Muscle of back (tissue), 13 donors: ENCODE measurements at places on chromosomes 2 and 18. TPM values are rescaled to one million over a fixed set of nuclear protein-coding genes. Genes with fewer than 3 reads are reported as not detected.
A peak's percentile ranks its signal among the peaks of the same experiment; 100 is the strongest.

DNA sequence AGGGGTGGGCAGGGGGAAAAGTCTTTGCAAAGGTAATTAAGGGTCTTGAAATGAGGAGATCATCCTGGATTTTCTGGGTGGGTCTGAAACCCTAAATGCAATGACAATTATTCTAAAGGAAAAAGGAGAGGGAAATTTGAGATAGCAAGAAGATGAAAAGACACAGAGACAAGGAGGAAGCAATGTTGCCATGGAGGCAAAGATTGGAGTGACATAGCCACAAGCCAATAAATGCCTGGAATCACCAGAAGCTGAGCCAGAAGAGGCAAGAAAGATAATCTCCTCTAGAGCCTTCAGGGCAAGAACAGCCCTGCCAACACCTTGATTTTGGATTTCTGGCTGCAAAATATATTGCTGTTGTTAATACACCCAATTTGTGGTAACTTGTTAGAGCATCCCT is 1246.3 kb upstream of the PIK3C3 start:
- no peak for DNase-seq

DNA sequence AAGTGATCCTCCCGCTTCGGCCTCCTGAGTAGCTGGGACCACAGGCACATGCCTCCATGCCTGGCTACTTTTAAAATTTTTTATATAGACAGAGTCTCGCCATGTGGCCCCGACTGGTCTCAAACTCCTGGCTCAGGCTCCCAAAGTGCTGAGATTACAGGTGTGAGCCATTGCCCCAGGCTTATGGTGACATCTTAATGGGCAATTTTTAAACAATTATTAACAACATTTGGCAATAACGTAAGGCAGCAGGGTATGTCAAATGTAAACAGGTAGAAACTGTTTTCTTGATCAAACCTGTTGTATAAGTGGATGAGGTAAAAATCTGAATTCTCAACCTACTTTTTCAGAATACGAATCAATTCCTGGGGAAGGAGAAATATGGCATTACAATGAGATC is 11.0 kb downstream of the FECH start:
- no peak for DNase-seq

DNA sequence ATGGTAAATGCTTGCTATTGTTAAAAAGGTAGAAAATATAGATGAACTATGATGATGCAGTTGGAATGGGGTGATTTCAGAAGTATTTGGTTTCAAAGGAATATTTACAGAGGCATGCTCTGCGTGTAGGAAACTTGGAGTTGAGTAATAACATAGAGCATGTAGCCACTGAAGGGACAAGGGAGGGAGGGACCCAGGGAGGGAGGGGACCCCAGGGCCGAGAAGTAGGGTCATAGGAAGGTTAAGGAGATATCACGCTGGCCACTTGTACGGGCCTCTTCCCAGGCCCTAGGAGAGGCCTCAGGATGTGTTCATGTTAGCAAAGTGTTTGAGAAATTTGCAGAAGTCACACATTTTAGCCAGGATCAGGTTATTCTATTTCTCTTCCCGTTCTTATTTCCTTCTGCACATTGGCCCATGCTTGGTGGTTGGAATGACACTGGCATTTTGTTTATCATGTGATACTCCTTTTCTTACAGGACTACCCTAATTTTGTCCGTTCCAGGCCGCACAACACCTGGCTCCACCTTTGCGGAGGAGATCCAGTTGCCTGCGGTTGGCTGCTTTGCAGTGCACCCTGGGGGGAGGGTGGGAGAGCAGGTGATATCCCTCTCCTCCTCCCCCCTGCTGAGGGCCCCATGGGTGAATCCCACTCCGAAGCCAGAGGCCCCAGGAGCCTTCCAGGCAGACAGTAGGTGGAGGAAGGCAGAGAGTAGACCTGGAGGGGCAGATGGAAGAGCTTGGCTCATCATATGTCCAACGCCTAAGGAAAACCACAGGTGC is 16.9 kb upstream of the ACKR3 start:
- DNase-seq: peak; percentile 19

DNA sequence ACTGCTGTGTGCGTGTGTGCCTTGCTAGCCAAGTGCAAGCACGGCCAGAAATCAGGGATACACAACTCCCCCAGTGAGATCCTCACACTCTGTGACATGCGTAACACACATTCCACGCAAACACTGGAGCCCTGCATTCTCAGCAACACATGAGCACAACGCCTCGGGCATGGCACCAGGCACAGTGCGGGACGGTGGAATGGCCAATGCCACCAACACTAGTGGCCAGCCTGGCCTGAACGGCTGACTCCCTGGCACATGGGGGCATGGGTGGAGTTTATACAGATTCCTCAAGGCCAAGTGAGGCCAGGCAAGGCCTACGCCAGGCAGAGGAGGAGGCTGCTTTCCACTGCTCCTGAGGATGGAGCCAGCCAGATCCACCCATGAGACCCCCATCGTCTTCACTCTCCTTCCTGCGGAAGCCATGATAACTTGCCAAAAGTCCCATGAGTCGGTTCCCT is 56.2 kb downstream of the ANKMY1 start:
- DNase-seq: no peak

DNA sequence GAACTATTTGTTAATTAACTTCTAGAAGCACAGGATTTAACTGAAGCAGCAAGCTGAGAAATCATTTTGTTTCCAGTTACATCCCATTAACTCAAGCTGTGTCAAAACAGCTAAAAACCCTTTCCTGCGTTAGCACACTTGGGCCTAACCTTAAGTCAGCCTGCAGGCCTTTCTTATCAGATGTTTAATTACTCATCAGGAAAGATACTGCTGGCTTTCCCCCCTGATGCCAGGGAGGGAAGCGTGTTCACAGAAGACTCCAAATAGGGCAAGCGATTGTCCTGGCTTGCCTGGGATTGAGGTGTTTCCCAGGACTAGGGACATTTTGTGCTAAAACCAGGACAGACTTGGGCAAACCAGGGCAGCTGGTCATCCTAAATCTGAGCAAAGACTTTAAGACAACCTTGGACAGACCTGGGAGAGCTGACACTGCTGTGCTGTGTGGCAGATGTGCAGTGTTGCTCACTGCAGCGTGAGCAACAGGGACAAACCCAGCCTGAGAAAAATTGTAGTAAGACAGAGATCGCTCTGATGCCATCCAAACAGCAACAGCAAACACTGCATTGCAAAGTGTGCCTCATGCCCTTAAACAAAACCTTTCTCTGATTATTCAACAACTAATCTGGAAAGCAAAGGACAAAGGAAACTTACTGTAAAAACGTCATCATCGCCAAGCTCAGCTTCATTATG is 100.9 kb downstream of the SPRED2 start:
- no peak for DNase-seq

DNA sequence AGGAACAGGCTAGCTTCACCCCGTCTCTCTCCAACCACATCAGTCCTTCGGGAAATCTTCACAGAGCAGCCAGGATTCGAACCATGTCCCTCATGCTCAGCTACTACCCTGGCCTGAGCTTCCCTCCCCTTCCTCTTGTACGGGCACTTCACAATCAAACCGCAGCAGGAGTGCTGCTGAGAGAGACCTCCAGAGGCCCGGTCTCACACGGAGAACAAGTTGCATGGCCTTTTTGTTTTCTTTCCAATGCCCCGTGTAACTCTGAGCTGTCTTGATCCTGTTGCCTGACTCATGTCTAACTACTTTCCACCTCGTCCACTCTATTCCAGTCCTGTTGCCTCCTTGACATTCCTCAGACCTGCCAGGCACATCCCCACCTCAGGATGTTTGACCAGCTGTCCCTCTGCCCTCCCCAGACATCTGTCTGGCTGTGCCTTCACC is 25.4 kb downstream of the FBLN7 start:
- DNase-seq: no peak

- DNase-seq: peak; percentile 65
These were observed 132.5 kb upstream of the EPAS1 start for GRCh38 chr2:46164529-46165301.

DNA sequence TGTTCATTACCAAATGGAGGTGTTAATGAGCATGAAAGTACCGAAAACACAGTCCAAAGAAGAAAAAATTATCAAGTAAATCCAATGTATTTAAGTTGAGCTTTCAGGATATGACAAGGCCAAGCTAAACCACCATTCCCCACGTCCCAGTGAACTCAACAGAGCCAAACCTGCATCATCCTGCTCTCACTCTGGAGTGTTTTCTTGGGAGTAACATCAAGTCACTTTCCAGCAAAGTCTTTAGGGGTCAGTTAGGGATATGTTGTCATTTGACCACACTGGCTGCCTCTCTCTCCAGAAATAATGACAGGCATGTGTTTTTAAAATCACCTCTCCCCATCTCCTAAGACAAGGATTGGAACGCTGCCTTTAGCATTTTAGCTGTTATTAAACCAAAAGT is 140.5 kb downstream of the SRBD1 start:
- peak; percentile 83 for DNase-seq

DNA sequence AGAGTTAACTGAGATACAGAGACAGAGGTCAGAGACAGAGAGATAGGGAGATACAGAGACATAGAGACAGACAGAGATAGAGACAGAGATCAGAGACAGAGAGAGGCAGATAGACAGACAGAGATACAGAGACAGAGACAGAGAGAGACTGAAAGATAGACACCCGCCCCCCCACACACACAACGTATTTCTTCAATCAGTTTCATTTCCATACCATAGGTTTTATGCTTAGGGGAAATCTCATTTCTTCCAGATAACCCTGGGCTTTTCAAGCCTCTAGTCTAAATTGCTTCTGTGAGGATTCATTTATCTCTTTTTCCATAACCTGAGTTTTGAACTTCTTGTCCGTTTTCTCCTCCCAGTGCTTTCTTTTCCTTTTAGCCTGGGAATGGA is 94.6 kb downstream of the CD8B2 start:
- no peak for DNase-seq

- DNase-seq: no peak
These were observed 3.6 kb downstream of the CXCR4 start for GRCh38 chr2:136114382-136114781.

DNA sequence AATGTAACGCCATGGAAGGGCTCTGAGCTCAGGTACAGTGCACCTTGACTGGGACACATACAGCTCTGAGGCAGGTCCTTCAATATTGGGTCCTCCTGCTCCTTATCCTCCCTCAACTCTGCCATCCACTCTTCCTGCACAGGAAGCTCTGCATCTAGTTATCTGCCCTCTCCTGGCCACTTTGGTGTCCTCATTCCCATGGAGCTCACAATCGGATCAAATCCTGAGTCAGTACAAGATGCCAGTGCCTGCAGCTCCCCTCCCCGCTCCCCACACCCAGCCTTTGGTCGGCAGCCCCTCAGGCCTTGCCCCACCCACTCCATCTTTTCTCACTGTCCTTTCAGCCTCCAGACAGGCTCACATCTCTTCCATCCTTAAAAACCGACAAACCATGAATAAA is 58.0 kb downstream of the LRRFIP1 start:
- DNase-seq: no peak

GRCh38 chr18:40210696-40211095 is 1744.3 kb upstream of the PIK3C3 start:
- DNase-seq: no peak

GRCh38 chr2:75276093-75277029 is 77.0 kb upstream of the TACR1 start:
- DNase-seq: no peak

DNA sequence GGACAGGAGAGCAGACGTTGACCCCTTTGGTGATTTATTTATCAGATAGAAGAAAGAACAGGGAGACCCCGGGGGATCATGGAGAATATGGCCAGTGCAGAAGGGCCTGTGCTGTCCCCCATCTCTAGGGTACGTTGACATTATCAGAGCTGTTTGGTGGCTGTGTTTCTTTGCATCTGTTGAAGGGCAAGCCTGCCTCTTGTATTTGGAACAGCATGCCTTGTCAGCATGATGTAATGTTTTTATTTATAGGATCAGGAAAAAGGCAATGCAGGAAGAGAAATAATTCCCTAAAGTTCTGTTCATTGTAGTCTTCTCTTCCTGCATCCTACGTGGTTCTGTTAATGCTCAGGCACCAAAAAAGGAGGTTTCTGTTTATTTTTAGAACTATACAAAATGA is 49.8 kb upstream of the CABYR start:
- DNase-seq: no peak

DNA sequence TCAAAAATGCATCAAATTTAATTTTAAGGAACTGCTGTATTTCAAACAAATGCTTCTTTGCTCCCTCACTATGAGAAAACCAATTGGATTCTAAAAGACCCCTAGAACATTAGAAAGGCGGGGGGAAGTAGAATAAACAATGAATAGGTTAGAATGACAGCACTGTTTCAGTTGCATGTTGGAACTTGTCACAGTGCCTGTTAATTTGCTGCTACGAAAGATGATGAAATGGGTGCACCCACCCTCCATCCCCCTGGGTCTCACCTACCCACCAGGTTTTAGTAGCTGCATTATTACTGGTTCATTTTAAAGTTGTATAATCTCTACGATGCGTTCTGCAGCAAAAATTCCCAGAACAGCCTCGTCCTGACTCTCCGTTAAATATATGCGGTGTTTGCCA is 193.0 kb upstream of the COPS8 start:
- no peak for DNase-seq

GRCh38 chr2:6352906-6353515 is 512.7 kb downstream of the CMPK2 start:
- peak; percentile 57 for DNase-seq

DNA sequence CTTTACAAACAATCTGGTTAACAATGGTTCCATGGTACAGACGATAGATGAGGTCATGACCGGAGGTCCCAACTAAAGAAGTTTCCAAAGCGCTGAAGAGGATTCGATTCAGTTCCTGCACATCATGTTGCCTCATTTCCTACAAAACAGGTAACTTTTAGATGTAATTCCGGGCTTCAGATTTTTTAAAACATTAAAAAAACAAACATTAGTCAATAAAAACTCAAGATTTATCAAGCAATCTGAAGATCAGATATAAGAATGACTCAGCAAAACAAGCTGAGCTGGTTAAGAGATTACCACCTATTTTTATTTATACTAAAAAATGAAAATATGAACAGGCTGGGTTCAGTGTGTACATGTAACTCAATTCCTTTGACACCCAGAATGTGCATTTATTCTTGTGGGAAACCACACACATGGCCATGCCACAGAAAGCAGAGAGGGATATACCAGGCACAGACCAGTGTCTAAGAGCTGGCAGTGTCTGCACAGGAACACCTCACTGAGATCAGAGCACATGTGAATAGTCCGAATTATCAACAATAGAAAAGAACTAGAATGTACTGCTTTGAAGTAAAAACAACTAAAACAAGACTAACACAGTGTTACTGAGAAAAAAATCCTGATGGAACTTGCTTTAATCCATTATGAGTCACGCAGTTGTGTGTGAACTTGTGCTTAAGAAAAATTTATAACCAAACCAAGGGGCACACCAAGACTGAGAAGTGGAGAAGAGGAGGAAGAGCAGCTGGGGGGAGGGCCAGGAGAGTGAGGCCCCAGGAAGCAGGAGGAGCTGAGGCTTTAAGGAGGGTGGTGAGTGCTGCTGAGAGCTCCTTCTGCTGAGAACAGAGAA is 9.5 kb downstream of the USP40 start:
- DNase-seq: no peak

The MC4R gene
- polyA plus RNA-seq: 0.24 TPM

The MYCN gene
- polyA plus RNA-seq: 5.6 TPM

The FEV gene
- 0.48 TPM for polyA plus RNA-seq

The DSC2 gene
- 12.3 TPM for polyA plus RNA-seq

The RAD51AP2 gene
- polyA plus RNA-seq: 0.45 TPM
